ENCODE measurements at places on chromosomes 3 and 15.

- no peak for DNase-seq
These were observed 419.5 kb downstream of the NAALADL2 start for GRCh38 chr3:175278680-175279079.

GRCh38 chr15:70347321-70348225, 249.9 kb upstream of the TLE3 start:
- DNase-seq = no peak

GRCh38 chr15:77527831-77528231, 104.9 kb downstream of the LINGO1 start:
- no peak for DNase-seq

DNA sequence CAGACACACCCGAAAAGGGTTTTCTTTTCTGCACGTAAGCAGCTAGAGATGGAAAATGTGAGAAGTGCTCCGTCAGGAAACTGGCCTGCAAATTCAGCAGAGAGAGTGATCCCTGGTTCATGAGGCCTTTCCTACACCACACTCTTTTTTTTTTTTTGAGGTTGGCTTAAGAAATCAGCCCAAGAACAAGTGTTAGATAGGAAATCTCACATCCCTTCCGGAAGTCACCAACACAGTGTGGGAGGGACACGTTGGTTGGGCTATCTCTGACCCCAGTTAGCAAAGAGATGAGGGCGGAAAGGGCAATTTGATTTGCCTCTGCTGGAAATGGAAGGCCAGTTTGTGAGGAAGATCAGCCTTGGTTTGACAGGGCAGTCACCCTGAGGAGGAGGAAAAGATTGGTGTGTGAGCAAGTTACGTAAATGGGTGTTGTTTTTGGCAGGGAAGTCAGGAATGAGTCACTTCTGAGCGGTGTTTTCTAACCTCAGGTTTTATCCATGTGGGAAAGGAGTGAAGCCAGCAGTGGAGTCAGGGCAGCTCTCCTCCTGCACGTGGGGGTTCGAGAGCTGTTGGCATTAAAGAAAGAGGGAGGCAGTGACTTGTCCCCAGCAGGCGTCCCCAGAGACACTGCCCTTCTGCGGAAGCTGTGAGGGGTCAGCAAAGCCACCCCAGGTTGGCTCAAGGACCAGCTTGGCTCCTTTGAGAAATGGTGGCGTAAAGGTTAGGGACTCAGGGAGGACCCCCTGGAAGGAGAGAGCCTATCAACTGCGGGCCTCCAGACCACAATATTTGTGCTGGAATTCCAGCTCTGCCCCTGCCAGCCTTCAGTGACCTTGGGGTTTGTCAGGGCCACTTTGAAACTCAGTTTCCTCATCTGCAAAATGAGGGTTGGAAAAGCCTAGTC, 237.6 kb upstream of the BHLHE40 start:
- no peak for DNase-seq

DNA sequence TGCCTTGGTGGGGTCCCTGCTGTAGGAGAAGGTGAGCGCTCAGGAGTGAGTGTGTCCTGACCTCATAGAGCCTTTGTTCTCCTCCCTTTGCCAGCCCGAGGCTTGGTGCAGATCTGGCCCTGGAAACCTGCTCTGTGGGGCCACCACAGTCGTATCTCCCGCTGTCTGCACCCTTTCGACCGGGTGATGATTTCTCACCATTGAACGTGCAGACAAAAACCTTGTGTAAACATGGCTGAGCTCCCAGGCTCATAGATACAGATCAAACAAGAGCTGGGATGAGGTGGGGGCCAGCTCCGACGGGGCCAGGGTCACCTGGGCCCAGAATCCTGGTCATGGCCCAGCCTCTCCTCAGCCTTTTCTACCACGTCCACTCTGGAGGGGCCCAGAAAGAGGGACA, 34.6 kb upstream of the ESYT3 start:
- DNase-seq = no peak

DNA sequence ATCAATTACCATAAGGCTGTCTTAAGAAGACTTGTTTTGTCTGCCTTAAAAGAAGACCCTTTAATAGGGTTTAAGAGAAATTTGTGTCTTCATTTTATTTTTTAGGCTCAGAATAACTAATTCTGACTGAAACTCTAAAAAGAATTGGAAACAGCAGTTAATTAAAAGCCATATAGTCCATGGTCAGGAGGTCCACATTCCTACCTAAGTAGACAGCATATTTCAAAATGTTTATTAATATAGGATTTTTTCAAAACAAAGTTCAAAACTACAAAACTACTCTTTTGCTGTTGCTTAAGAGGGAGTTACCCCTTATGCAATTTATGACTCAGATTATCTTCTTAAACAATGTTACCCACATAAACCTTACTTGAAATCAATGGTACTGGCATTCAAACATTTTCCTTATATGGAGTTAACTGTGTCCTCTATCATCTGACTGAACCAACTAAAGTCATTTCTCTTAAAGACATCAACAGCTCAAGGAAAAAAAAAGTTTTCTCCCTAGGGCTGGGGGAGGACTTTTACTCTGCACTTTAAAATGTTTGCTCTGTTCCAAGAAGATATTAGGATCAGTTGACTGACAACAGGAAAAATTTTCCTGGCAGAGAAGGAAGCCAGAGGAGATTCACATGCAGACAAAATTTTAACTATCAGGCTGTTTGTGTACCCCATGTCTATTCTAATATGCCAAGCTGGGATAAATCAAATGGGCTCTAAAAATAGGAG, 56.8 kb upstream of the NANOGP8 start:
- DNase-seq = no peak

DNA sequence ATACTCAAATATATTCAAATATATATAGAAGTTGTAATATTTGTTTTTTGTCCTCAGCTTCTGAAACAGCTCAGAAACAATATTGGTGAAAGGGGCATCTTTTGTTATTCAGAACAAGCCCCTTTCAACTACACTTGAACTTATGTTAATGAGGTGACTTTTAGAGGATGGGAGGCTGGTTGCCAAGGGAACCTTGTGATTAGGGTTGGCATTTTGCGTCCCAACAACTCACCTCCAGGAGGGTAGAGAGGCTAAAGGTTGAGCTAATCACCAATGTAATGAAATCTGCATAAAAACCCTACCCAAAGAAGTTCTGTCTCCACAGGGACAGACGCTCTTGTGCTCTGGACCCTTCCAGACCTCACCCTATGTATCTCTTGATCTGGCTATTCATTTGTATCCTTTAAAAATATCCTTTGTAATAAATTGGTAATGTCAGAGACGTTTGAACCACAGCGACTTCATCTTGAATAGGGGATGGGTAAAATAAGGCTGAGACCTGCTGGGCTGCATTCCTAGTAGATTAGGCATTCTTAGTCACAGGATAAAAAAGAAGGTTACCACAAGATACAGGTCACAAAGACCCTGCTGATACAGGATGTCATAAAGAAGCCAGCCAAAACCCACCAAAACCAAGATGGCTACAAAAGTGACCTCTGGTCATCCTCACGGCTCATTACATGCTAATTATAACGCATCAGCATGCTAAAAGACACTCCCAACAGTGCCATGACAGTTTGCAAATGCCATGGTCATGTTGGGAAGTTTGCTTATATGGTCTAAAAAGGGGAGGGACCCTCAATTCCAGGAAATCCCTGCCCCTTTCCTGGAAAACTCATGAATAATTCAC, 111.1 kb downstream of the FMN1 start:
- DNase-seq = no peak

DNA sequence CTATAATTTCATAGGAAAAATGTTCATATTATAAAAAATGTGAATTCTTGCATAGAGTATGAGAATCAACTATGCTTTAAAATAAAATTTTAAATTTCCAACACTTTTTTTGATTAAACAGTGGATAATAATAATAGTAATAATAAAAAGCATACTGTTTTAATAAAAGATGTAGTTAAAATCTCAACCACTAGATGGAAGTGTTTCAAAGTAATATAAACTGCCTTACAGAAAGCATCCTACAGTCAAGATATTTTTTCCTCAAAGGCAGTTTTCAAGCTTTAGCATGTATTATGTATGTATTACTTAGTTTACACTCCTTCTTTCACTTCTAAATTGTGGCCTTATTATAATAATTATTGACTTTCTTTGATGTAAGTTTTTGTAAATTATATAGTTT, 217.5 kb downstream of the CHL1 start:
- DNase-seq = peak; percentile 6

- no peak for DNase-seq
These were observed 88.0 kb downstream of the PEX5L start for GRCh38 chr3:179948740-179949139.
